ENCODE measurements at places on chromosomes 1 and 21.

- DNase-seq, result no peak
Observed at GRCh38 chr1:219461981-219462400, 150.9 kb downstream of the ZC3H11B start.

DNA sequence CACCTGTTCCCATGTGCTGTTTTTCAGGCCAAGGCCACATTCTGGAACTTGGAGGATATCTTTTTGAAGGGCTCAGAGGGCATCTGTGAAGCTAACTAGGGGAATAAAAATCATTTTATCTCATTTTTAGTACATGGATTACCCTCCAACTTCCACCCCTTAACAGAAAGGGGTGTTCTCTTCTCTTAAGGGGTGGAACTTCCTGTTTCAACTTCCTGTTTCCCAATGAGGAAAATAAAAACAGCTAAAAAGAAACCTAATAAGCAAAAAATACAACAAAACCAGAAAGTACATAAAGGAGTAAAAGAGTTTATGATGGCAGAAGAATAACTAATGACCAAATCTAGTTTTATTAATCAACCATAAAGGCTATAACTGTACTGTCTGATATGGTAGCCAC, 24.8 kb upstream of the SLC22A15 start:
- no peak for DNase-seq

DNA sequence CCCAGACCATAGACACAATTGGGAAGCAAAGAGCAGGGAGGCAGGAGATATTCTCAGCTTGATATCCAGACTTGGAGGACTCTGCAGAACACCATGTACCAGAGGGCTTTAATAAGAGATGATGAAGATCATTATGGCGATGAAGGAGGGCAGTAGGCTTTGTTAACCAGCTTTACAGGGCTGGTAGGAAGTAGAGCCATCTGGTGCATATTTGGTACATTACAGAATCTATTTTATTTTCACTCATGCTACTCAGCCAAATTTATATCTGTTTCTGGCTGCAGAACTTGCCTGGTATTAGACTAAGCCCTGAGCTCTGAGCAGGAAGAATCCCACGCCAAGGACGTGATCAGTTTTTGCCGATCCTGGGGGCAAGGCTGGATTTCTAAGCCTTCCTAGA, 61.8 kb upstream of the SYT6 start:
- DNase-seq, result peak; percentile 4

DNA sequence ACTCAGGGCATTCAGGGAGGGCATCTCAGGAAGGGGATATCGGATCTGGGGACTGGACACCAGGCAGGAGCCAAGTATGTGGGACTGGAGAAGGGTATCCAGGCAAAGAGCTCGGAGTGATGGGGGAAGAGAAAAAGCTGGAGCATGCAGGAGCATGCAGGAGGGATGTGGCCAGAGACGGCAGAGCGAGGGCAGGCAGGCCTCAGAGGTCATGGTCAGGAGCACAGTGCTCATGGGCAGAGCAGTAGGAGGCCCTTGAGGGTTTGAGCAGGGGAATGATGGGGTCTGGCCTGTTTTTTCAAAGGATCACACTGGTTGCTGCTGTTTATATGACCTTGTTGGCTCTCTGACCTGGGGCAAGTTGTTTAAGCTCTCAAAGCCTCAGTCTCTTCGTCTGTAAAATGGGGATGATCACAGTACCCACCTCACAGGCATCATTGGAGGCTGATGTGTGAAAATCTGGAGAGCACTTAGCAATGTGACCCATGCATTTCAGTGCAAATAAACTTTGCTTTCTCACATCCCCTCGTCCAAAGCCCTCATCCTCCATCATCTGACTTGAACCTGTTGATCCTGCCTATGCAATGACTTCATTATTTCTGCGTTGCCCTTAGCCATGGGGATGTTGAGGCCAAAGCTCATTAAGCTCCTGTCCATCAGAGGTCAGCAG, 273.1 kb downstream of the MATN1 start:
- no peak for DNase-seq

GRCh38 chr1:60914982-60915381, 167.4 kb upstream of the NFIA start:
- no peak for DNase-seq
